Central memory CD8-positive, alpha-beta T cell (primary cell): ENCODE measurements at places on chromosomes 1 and 21.

DNA sequence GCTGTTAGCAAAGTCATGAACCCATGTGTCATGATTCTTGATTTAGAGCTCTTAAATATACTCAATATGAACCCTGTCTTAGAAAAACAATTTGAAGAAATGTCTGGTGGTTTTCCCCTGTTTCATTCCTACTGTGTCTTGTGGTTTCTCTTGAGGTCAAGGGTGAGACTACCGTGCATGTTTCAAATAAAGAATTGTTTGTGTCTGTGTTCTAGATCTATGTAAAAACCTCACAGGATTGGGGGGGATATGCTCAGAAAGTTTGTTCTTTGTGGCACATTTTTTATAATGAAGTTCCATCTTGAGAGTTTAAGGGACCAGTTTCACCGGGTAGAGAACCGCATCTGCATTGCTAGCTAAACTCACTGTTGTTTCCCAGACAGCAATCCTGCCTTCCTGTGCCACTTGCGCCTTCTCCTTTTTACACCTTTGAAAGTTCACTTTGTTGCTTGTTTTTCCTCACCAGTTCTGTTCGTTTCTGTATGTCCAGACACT, 30.9 kb upstream of the CACYBP start:
- no peak for DNase-seq

DNA sequence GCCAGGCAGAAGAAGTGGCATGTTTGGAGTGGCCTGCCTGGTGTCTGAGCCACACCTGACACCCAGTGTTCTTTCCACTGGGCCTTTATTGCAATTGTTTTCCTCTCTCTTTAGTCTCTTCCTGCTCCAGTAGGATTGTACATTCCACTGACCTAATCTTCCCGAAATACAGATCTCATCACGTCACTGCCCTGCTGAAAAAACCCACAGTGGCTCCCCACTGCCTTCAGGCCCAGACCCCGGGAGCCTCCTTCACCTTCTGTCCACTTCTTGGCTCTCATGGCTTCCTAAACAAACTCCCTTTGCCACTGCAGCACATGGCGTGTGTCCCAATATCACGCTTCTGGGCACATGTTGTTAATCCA, 25.3 kb upstream of the ATP5PO start:
- no peak for DNase-seq

DNA sequence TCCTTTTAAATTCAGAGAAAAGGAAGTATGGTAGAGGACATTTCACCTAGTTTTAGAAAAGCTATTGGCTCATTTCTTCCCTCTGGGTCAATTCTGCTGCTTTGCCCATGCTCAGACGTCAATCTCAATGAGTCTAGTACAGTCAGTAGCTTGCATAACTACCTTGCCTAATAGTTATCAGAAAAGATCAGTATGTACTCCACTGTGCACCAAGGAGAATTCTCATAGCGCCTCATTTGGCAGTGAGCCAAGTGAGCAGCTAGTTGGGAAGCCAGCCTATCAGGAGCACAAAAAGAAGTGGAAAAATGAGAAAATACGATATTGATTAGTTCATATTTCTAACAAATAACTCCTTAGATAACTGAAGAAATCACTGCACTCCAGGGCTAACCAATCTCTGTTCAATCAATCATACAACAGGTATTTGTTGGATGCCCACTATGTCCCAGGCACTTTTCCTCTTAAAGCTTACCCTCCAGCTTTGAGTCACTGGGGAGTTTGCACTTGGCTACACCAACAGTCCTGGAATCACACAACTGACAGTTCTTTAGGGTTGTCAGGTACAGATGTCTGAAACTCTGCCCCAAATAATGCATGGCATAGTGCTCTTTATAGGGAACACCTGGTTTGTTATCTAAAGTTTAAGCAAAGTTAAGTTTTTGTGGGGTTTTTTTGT, 50.2 kb downstream of the PRDX6 start:
- DNase-seq = no peak

- DNase-seq = no peak
These were observed 36.9 kb downstream of the FBXO2 start for GRCh38 chr1:11617314-11617713.

DNA sequence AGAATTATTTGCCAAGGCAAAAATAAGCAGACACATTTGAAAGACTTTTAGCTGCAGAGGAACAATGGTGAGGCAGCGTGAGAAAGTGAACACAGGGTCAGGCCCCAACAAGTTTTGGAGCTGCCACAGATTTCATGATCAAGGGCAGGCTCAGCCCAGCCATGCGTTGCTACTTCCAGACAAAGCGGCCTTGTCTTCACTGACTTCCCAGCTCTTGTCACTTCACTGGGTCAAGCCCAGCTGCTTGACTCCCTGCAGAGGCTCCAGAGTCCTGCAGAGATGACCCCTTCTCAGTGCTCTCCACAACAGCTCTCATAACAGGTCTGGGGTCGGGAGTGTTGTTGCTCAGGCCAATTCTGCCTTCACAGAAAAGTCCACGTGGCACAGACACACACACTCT, 35.8 kb downstream of the HHAT start:
- no peak for DNase-seq

DNA sequence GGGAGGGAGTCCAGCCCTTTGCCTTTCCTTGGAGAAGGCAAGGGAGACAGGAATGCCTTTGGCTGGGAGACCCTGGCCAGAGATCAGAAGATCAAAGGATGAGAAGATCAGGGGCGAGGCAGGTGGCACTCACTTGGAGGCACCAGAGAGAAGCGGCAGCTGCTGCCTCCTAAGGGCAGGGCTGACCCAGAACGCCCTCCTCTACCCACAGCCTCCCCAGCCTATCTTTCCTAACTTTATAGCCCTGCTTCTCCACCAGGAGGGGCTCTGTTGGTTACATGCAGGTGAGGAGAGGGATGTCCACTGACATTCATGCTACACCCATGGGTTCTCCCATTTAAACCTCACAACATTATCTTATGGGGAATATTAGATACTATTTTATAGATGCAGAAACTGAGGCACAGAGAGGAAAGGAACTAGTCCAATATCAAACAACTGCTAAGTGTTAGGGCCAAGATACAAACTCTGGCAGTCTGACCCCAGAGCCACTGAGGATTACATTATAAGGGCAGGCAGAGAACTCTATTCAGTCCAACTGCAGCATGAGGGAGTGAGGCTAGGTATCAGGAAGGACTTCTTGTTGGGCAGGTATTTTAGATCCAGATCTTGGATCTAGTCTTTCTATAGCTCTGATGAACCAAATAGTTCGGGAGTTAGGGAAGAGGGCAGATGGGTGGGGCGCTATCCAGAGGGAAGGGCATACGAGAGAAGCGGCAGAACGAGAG, 19.9 kb downstream of the LGR6 start:
- no peak for DNase-seq

DNA sequence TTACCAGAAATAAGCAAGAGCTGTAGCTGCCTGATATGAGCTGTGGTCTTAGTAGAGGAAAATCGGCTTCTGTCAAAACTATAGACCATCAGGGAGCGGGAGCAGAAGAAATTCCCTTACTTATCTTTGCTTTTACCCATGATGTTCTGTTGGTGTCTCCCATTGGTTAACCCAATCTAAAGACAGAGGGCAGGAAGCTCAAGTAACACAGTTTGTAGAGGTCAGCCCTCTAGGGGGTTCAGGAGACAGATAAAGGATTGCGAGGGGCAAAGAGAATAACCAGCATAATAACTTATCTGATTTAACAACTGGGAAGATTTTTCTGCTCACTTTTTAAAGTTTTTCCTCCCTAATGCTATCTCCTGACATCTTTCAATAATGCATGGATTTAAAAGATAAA, 142.4 kb downstream of the NTMT2 start:
- DNase-seq = no peak

GRCh38 chr1:221429264-221429663, 312.6 kb downstream of the DUSP10 start:
- no peak for DNase-seq

GRCh38 chr1:171606402-171606941, 15.6 kb upstream of the MYOCOS start:
- DNase-seq = no peak

DNA sequence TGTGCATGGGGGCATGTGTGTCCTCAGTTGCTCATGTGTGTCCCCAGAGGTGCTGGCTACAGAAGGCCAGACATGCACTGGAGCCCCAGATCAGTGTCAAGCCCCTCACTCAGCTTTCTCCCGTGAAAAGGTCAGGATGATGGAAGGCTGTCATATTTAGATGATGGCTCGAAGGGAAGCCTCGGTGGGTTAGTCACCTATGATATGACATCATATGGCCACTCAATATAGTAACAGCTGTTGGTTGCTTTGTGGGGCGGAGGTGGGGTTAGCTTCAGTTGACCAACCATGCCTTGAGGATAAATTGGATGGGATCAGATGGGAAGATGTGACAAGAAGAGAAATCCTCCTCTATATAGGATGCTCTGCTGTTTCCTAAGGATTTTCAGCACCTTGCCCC, 43.5 kb upstream of the ATF3 start:
- no peak for DNase-seq

- DNase-seq = no peak
These were observed 56.0 kb upstream of the COX20 start for GRCh38 chr1:244779410-244779809.

- DNase-seq = no peak
These were observed 34.0 kb upstream of the CD1D start for GRCh38 chr1:158146739-158147138.

- no peak for DNase-seq
These were observed 492.4 kb downstream of the PTPRU start for GRCh38 chr1:29728703-29729102.

- peak; percentile 32 for DNase-seq
These were observed 6.7 kb downstream of the LMO4 start for GRCh38 chr1:87335175-87335884.

DNA sequence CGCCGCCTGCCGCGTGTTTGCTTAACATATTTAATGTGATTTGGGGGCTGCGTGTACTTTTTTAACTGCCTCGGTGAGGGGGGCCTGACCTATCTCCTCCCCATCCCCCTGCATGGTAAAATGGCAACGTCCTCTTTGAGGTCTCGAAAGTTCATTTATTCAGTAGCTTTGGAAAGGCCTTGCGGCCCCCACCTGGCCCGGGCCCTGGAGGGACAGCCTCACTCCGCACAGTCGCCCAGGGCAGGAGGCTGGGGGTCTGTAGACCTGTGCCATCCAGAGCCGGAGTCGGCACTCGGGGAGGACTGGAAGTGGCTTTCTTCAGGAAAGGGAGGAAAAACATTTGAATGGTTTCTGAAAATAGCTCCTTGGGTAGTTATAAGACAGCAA, 38.0 kb upstream of the ACTRT2 start:
- no peak for DNase-seq

GRCh38 chr1:55061706-55062321, 22.5 kb downstream of the PCSK9 start:
- DNase-seq = no peak

- no peak for DNase-seq
These were observed 62.8 kb downstream of the MAGI3 start for GRCh38 chr1:113452921-113453770.

DNA sequence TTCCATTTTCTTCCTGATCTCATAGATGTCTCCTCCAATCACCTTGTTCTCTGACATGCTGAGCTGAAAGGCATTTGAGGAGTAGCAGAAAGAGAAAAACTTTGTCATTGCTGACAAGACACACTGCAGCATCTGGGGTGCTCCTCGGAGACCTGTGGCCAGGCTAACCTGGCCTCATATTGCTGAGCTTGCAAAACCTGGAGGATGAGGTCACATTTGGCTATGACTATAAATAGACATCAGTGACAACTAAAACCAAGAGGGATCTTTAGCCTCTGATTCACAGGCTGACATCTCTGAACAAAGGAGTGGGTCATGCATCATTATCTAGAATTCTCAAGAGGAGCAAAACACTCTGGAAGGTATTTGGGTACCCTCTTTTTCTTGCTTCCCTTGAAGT, 83.7 kb downstream of the PROX1 start:
- no peak for DNase-seq

DNA sequence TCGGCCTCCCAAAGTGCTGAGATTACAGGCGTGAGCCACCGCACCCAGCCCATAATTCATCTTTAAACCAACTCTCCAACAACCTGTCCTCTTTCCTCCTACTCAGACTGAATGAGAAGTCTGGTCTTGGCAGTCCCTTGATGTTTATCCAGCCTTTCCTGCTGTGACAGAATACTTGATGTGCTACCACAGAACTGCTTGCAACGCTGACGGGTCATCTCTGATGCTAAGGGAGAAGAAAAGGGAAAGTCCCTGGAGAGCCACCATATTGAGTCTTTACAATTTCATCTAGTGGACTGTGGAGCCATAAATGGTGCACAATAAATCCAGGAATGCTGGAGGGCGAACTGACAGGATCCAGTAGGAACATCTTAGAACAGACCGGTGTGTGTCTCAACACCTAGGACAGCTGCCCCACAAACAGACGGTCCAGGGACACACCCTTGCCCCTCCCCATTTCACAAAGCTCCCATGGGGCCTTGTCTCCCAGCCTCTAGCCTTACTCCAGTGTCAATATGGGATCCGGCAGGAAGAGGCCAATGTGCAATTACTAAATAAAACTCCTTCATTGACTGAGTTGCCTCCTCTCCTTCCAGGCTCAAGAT, 30.7 kb downstream of the JAK1 start:
- DNase-seq = no peak

GRCh38 chr21:46038341-46038829, 56.8 kb downstream of the COL6A1 start:
- no peak for DNase-seq

GRCh38 chr1:234256359-234256758, 116.9 kb upstream of the COA6 start:
- DNase-seq = no peak

DNA sequence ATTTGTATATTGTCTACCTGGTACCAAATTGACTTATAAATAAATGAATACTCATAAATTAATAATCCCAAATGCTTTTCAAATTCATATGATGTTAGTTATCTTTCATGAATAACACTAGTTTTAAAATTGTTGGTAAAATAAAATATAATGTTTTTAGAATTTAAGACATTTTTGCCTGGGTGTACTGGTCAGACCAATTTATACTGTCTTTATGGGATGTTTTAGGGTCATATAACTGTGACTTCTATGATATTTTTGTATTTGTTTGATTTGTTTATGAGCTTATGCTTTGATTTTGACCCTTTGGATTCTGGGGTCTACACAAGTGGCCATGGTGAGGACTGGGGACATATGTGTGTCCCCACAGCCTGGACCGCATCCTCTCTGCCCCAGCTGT, 54.1 kb upstream of the KLHDC7A start:
- no peak for DNase-seq

DNA sequence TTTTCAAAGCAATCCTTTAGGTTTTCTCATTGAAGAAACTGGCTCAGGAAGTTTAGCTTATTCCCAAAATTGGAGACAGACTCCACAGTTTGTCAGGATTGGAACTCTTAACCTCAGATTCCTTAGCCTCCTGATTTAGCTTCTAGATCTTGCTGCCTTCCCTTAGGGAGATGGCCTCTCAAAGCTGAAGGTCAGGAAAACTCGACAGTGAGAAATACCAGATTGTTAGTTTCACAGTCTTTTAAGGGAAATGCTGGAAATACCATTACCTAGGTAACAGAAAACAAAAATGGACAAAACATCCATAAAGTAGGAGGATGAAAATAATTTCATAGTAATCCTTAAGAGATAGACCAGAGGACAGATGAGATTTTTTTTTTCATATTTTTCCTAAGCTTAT, 7.8 kb downstream of the RASAL2 start:
- DNase-seq = no peak

- no peak for DNase-seq
These were observed 37.3 kb downstream of the WNT2B start for GRCh38 chr1:112546076-112546475.

GRCh38 chr1:228226956-228227791, 19.3 kb downstream of the OBSCN start:
- DNase-seq = no peak
